AG09309 (cell line): ENCODE measurements at places on chromosomes 6 and 20.

GRCh38 chr20:50354721-50355589 lies 155.2 kb upstream of the PTPN1 start:
- DNase-seq = no peak

DNA sequence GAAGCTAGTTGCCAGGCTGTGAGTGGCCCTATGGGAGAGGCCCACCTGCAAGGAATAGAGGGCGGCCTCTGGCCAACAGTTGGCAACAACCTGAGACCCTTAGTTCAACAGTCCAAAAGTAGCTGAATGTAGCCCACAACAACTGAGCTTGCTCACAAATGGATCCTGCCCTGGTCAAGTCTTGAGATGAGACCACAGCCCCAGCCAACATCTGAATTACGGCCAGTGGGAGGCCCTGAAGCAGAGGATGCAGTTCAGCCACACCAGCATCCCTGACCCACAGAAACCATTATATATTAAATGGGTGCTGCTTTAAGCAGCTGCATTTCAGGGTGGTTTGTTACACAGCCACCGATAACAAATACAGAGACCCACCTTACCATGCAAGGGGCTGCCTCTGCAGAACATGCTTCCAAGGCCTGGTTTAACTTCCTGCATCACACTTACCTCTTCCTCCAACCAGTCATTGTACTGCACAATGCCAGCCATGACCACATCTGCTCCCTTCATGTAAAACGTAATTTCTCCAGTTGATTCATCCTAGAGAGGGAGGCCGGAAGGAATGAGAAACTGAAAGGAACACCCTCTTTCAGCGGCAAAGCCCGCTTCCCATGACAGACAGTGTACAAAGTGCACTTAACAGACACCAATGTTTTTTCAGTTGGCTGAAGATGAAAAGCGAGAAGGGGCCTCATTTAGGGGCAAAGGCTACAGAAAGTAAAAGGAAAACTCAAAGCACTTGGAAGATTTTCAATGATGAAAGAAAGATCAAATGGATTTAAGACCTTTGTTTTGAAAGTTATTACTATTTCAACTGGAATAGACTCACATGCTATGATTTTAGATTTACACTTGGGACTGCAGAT lies 86.2 kb upstream of the NFATC2 start:
- peak; percentile 37 for DNase-seq

GRCh38 chr6:162726947-162727321 lies 632 bp downstream of the PRKN start:
- no peak for DNase-seq

DNA sequence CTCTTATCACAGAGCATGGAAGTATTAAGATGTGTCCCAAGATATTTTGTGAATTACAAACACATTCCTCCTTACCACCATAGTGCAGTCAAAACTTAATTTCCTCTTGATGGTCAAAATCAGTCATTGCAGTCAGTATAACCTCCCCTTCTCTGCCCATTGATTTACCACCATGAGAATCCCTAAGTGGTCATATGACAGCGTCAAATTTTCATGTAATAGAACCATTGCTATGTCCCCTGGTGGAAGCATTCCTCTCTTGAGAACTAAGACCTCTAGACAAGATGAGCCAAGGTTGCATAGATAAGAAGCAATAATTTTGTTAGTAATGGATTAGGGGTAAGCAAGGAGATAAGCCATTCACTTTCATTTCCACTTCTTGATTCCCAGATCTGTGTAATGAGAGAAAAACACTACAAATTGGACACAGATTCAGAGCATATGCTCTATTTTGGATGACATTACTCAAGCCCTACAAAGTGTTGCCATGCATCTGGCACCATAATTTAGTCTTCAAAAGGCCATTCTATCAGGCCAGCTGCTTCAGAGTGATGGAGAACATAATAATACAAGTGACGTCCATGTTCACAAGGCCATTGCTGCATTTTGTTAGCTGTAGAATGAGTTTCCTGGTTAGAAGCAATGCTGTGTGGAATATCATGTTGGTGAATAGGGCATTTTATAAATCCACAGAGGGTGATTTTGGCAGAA lies 49.6 kb upstream of the PDE7B start:
- no peak for DNase-seq

DNA sequence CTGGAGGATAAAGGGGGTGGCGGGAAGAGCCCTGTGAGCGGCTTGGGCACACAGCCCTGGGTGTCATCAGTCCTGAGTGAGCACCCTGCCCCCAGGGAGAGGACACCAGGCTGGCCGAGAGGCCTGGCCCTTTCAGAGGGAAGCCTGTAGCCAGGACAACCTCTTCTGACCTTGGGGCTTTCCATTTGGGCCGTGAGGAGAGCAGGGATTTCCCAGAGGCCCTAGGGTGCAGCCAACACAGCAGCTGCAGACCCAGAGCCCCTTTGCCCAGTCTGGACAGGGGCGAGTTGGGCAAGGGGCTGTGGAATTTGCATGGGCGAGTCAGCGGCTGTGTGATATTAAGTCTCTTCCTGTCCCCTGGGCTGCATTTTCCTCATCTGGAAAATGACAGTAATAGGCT lies 6.3 kb downstream of the MAP1LC3A start:
- DNase-seq = no peak
